Vagina (tissue), 2 donors: ENCODE measurements at places on chromosomes 2 and 18. TPM values are rescaled to one million over a fixed set of nuclear protein-coding genes. Genes with fewer than 3 reads are reported as not detected.

WDR7 gene
- 26.3 TPM for total RNA-seq

C2orf81 gene
- total RNA-seq: 2.7 TPM

ANKRD12 gene
- 53.5 TPM for total RNA-seq

LAMA1 gene
- 1.5 TPM for total RNA-seq

OSBPL6 gene
- 2.7 TPM for total RNA-seq

GPR45 gene
- not detected for total RNA-seq

IL18R1 gene
- 4.9 TPM for total RNA-seq

LHCGR gene
- not detected for total RNA-seq

TDRD15 gene
- not detected for total RNA-seq

CAVIN2 gene
- total RNA-seq: 50.6 TPM

IL37 gene
- total RNA-seq: not detected

RBFA gene
- total RNA-seq: 30.2 TPM

FOXD4L1 gene
- not detected for total RNA-seq

EPHA4 gene
- total RNA-seq: 24.1 TPM
